Kidney epithelial cell (primary cell): ENCODE measurements at places on chromosomes 5 and 9. TPM values are rescaled to one million over a fixed set of nuclear protein-coding genes. Genes with fewer than 3 reads are reported as not detected.

- no peak for DNase-seq
Observed at GRCh38 chr9:107105784-107106183, 177.3 kb upstream of the RAD23B start.

- peak; percentile 54 for DNase-seq
Observed at GRCh38 chr9:88747768-88748167, 212.8 kb downstream of the NXNL2 start.

DNA sequence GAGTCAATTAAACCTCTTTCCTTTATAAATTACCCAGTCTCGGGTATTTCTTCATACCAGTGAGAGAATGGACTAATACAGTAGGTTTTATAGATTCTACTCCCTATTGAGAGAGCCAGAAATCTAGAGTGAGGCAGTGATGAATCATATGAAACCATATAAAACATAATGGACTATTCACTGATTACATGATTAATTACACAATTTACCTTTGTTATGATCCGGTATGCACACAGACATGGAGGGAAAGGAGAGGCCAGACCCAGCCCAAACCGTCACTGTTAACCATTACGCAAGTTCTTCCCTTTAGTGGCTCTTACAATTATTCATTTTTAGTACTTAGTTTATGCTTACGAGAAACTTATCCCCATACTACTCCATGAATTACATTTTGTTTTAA lies 205.0 kb downstream of the DNAH5 start:
- DNase-seq, result no peak

DNA sequence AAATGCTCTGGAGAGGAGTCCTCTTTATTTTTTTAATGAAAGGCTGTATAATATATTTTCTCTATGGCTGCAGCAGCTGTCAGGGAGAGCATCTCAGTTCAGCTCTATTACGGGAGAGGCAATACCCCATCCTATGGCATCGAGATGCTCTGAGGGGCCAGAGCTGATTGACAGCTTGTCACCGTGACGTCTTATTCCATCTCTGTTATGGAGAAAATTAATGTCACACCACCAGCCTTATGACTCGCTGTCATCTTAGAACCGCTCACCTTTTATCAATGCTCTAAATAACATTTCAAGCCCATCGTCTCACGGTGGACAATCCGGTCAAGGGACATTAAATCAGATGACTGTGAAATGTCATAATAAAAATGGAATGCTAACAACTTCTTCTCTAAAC lies 273.5 kb downstream of the SLF1 start:
- DNase-seq, result no peak

DNA sequence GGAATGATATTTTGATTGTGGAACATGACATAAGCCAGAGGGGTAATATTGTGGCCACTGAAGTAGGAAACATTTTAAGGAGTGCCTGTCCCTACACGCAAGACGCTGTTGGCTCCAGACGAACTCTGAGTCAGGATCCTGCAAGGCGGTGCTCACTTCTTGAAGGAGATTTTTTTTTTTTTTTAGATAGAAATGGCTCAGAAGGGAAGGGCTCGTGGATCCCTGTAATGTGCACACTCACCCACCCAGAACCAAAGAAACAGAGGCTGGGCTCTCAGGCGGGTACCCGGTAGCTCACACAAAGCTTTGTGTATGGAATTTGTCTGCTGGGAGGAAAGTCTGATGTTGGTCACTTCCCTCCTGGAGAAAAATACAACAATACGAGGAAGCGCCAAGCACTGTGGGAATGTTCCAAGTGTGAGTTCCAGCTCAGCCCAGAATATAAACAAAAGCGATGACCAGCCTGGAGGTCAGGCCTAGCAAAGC lies 25.7 kb downstream of the RAPGEF1 start:
- peak; percentile 77 for DNase-seq

- no peak for DNase-seq
Observed at GRCh38 chr5:177183766-177184360, 50.3 kb downstream of the NSD1 start.

The OR1J2 gene
- total RNA-seq, result not detected in 2 replicates

- DNase-seq, result no peak
Observed at GRCh38 chr5:6544561-6544935, 88.3 kb downstream of the NSUN2 start.
